ENCODE measurements at places on chromosomes 5 and 9. TPM values are rescaled to one million over a fixed set of nuclear protein-coding genes. Genes with fewer than 3 reads are reported as not detected.

The FPGS gene
- total RNA-seq: 40.0 TPM

The HABP4 gene
- total RNA-seq: 30.0 TPM

- DNase-seq: no peak
Observed at GRCh38 chr5:154092356-154093141, 53.8 kb downstream of the MFAP3 start.

GRCh38 chr5:90518661-90519060, 10.7 kb downstream of the LYSMD3 start:
- no peak for DNase-seq

GRCh38 chr9:131625508-131625787, 80.1 kb downstream of the PRRT1B start:
- DNase-seq: no peak

GRCh38 chr9:14133394-14133793, 180.5 kb downstream of the NFIB start:
- no peak for DNase-seq

The C9orf50 gene
- not detected for total RNA-seq

Measured in heart left ventricle (tissue), 16 donors.